ENCODE measurements at places on chromosomes 3 and 15.

DNA sequence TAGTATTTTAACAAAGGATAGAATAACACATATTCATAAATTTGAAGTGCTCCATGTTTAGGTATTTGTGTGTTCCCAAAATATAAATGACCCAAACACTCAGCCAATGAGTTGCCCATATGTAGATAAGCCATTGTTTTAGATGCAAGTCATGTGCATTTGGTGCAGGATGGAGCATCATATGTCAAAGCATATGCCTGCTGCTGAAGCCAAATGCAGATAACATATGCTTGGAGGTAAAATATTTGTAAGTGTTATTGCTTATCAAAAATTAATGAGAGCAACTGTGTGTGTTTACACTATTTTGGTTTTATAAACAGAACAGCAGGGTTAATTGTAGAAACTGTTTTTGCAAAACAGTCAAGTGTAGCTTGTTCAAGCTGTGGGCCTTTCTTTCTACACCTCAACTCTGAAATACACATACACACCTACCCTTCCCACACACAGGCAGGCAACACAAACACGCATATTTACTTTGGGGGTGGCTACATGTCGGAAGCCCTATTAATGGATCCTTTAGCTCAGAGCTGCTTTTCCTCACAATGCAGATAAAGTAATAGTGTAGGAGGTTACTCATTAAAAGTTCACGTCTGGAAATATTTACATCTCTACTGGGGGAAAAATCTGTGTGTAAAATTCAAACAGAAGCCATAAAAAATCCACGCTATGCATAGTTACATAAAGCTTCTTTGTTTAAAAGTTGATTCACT, 521.4 kb downstream of the ZNF385D start:
- no peak for DNase-seq

DNA sequence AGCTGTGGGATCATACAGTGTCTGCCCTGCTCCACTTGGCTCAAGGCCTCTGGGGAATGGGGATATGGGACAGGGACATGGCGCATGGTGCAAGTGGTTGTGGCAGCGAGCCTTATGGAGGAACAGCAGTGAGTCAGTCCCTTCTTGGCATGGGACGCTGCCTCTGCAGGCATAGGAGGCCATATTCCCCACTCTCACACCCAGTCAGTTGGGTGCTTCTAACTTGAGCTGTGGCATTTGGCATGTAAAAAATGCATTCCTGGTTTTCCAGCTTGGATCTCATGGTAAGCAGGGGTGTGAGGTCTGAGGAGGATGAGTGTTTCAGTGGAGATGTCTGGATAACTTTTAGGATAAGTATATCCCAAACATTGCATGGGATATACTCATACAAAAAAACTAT, 31.6 kb upstream of the UBE2Q2 start:
- DNase-seq = no peak

- no peak for DNase-seq
These were observed 23.4 kb upstream of the MYZAP start for GRCh38 chr15:57568299-57568698.

GRCh38 chr3:77259694-77260093, 219.8 kb downstream of the ROBO2 start:
- no peak for DNase-seq

DNA sequence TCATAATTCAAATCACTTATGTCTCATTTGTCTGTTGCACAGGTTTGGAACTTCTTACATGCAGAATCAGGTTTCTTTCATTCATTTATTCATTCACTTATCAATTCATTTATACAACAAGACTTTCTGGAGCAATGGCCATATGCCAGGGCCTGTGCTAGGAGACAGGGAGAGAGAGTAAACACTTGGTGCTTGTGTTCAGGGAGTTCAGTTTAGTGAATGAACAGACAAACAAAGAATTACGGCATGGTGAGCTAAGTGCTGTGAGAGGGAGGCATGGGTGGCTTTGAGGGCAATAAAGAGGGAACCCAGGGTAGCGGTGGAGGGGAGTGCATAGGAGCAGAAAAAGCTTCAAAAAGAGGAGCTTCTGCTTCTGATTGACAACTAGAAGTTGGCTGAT, 8.5 kb upstream of the IREB2 start:
- DNase-seq = no peak

DNA sequence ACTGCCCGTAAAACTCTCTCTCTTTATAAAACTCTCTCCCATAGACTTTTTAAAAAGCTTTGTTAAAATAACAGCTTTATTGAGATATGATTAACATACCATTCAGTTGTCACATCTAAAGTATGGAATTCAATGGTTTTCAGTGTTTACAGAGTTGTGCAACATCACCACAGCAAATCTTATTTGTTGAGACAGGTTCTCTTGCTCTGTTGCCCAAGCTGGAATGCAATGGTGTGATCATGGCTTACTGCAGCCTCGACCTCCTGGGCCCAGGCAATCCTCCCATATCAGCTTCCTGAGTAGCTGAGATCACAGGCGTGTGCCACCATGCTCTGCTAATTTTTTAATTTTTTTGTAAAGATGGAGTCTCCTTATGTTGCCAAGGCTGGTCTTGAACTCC, 35.9 kb upstream of the TRAK1 start:
- no peak for DNase-seq

DNA sequence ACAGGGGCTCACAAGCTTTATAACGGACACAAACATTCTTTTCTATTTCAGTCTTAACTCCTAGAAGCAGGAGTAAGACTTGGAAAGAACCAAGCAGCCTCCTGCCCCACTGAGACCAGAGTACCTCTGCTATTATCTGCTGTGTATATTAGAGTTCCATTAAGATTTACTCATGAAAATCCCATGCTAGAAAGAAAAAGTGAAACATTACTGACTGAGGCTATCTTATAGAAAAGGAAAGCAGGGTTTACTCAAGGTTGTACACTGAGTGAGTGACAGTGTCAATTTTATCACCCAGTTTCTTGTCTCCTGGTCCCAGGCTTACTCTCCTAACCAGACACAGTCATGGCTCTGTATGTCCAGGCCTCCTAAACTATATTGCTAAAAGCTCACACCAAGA, 97.9 kb upstream of the SOX2 start:
- no peak for DNase-seq

- no peak for DNase-seq
These were observed 80.6 kb upstream of the TBC1D5 start for GRCh38 chr3:17823036-17823435.

GRCh38 chr3:1439395-1439794, 346.6 kb downstream of the CNTN6 start:
- DNase-seq = no peak

DNA sequence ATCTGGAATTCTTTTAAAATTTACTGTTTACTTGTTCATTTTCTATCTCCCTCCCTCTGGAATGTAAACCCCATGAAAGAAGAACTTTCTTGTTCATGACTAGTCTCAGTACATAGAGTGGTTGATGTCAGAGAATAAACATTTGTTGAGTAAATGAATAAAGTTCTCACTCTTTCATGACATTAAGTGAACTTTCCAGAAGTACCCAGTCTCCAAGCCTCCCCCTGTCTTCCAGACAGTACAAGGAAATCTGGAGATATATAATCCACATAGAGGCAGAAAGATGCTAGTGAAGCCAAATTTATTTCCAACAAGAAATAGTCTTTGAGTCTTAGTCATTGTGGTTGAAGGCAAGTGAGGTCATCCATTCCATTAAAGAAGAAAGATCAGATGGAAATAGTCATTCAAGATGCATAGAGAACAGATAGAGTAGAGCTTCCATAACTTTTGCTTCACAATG, 71.5 kb upstream of the GALNT15 start:
- no peak for DNase-seq

- no peak for DNase-seq
These were observed 438.8 kb upstream of the TGFBR2 start for GRCh38 chr3:30167541-30168011.

GRCh38 chr3:122025296-122025695, 3.2 kb upstream of the ILDR1 start:
- no peak for DNase-seq

- DNase-seq = no peak
These were observed 177.1 kb downstream of the UACA start for GRCh38 chr15:70586241-70586640.

GRCh38 chr15:101252836-101253235, 988 bp upstream of the CHSY1 start:
- DNase-seq = no peak

GRCh38 chr3:197394464-197395321, 96.3 kb upstream of the DLG1 start:
- peak; percentile 14 for DNase-seq

GRCh38 chr3:76976996-76977395, 62.9 kb upstream of the ROBO2 start:
- DNase-seq = no peak

GRCh38 chr3:140062461-140062860, 127.5 kb downstream of the CLSTN2 start:
- no peak for DNase-seq

GRCh38 chr3:42129014-42129953, 38.1 kb downstream of the TRAK1 start:
- DNase-seq = no peak

DNA sequence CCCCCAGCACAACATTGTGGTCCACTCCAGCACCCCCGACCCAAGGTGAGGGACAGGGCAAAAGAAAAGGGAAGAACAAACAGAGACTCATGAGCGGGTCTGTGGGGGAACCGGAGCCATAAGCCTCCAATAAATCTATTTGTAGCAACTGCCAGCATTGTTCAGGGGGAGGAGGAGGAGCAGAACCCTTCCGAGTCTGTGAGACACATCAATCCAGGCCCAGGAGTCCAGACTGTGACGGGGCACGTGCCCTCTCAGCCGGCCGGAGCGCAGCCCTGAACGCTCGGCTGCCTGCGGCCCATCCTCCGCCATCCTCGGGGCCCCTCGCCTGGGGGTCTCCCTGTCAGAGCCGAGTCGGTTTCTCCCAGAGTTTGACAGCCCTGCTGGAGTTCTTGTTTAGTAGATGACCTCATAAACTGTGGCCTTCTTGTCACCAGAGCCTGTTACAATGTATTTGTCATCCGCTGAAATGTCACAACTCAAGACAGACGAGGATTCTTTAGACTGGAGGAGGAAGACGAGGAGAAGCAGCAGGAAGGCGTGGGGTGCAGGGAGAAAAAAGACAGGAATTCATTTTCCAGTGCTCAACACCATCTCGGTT, 47.9 kb downstream of the TLE3 start:
- DNase-seq = no peak

DNA sequence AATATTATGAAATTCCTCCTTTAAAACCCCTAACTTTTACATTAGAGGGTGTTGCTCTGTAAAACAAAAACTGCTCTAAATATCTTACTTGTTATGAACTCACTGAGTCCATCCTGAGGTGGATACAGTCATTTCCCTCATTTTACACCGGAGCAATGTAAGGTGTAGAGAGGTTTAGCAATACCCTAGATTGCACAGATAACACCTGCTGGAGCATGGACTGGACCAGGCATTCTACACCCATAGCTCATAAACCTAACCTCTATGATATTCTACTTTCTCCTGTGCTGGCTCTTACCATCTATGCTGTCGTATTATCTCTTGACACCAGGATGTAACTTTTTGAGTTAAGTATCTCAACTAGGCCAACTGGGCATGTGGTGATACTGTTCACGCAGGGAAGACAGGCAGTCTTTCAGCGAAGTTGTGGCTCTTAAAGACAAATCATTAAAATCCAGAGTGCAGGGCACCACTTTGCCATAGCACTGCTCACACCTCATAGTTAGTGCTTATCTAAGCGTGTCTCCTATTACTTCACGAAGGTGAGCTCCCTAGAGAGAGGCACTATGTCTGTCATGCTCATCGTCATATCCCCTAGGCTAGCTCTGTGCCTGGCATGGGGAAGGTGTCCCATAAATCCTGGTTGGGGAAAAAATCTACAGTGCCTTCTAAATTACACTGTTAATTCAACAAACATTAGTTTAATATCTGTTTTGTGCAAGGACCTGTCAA, 100.1 kb upstream of the SLC2A2 start:
- DNase-seq = no peak

Data from central memory CD4-positive, alpha-beta T cell (primary cell).